GM12865 (cell line): ENCODE measurements at places on chromosomes 11 and 22.

GRCh38 chr22:20748731-20749428, 25.0 kb upstream of the SERPIND1 start:
- peak; percentile 90 for DNase-seq

DNA sequence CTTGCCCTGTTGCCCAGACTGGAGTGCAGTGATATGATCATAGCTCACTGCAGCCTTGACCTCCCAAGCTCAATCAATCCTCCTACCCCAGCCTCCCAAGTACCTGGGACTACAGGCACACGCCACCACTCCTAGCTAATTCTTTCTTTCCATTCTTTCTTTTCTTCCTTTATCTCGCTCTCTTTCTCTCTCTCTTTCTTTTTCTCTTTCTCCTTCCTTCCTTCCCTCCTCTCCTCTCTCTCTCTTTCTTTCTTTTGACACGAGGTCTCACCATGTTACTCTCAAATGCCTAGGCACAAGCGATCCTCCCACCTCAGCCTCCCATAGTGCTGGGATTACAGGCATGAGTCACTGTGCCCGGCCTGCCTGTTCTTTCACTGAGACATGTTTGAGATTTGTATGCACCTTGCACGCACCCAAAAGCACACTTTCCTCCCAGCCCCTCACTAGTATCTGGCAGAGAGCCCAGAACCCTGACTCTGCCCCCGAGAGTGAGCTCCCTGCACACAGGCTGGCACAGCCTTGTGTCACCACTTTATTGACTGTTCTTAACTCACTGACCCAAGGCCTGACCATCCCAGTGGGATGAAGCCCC, 56.8 kb downstream of the CD6 start:
- DNase-seq = peak; percentile 81

- no peak for DNase-seq
Measured at GRCh38 chr11:75558939-75559843, 2.9 kb upstream of the SERPINH1 start.

DNA sequence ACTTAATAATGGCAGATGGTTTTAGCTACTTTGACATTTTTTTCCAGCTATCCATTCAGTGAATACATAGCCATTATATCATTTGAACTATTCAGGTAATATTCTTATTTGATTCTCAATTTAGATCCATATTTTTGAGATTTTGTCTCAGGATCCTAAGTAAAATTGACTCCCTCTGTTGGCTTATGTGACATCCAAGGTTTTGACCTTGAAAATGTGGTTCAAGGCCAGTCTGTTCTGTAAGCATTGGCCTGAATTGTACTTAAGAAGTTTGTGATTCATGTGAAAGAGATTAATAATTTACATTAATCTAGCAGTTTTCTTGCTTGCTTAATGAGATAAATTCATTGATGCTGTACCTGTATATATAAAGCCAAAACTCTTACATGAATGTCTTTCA, 1.6 kb upstream of the SLC17A6 start:
- no peak for DNase-seq

DNA sequence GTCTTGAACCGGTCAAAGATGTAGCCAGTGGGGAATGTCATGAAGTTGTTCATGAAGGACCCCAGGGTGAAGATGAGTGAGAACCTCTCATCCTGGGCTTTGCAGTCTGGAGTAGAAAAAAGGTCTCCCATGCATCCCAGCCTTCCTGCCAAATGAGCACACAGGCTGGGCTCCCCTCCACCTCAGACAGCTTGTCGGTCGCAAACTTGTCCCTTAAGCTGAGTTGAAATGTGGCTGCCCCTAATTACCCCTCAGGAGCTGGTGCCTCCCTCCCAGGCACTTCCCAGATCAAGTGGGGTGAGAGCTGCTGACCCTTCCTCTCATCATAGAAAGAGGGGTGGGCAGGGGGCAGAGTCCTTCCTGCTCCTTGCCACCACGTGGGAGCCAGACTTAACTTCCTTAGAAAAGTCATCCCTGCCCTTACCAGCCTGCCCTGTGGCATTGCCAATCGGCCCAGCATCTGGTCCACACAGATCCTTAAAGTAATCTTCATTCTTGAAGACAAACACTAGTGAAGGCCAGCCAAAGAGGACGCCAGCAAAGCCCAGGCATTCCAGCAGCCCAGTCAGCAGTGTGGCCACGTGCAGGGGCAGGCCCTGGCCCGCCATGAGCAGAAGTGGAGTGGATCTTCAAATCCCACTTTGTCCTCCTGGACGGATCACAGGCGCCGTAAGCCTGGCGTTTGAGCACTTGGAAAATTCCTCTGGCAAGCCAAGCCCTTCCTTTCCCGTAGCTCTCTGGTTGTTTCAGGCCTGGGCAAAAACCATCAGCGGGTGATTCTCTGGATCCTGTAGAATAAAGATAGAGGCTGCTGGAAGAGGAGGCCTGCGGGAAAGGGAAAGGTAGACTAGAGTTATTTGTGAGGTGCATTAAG, 1.1 kb downstream of the SLC43A3 start:
- peak; percentile 33 for DNase-seq

DNA sequence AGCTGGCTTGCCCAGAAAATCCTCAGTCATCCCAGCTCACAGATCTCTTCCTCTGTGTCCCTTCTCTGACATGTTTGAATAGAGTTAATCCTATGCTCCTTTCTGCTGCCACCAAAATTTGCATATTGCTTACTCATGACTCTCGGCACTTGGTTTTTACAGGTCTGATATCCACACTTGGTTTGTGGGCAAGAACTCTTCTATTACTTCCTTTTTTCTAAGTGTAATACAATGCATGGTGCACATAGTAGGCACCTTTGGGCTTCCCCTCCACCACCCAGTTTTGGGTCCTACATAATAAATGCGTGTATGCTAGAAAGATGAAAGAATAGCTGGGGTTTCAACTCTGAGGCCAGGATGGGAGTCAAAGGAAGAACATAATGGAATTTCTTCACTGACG, 69.7 kb upstream of the GRK3 start:
- peak; percentile 70 for DNase-seq

DNA sequence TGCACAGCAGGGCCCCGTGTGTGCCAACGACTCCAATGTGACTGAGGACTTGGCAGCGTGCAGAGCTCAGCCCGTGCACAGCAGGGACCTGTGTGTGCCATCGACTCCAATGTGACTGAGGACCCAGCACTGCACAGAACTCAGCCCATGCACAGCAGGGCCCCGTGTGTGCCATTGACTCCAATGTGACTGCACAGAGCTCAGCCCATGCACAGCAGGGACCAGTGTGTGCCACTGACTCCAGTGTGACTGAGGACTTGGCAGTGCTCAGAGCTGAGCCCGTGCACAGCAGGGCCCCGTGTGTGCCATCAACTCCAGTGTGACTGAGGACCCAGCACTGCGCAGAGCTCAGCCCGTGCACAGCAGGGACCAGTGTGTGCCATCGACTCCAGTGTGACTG, 347.8 kb upstream of the B3GAT1 start:
- no peak for DNase-seq

DNA sequence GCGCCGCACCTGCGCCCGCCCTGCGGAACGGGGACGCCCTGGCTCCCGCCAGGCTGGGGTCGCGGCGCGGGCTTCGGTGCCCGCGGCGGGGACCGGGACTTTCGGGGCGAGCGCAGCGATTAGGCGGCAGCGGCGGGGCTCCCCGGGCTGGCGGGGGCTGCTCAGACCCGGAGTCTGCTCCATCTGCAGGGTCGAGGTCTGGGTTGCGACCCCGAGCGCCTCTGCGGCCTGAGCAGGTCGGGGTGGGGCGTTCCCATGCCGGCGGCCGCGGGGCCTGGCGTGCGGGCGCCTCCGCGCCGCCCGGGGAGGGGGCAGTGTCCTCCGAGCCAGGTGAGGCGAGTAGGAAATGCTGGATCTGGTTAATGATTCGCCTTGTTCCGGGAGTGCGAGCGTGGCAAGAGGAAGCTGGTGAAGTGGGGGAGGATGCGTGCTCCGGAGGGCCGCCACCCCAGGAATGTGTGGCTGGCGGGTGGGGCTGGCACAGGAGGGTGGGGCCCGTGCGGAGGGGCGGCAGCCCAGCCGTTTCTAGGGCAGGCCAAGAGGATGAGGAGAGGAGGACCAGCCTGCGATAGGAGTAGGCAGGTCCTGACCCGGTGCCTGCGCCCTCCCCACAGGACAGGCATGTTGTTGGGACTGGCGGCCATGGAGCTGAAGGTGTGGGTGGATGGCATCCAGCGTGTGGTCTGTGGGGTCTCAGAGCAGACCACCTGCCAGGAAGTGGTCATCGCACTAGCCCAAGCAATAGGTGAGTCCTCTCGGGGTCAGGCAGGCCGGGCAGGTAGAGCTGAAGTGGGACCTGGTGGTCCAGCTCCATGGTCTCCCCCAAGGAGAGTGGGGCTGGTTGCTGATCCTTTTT, 606 bp downstream of the RASSF7 start:
- DNase-seq = no peak

- DNase-seq = no peak
Measured at GRCh38 chr11:111699579-111700156, 66.5 kb downstream of the PPP2R1B start.

- no peak for DNase-seq
Measured at GRCh38 chr11:124115782-124116616, 749 bp downstream of the VWA5A start.

- DNase-seq = no peak
Measured at GRCh38 chr11:118258410-118258809, 5.7 kb downstream of the MPZL2 start.

DNA sequence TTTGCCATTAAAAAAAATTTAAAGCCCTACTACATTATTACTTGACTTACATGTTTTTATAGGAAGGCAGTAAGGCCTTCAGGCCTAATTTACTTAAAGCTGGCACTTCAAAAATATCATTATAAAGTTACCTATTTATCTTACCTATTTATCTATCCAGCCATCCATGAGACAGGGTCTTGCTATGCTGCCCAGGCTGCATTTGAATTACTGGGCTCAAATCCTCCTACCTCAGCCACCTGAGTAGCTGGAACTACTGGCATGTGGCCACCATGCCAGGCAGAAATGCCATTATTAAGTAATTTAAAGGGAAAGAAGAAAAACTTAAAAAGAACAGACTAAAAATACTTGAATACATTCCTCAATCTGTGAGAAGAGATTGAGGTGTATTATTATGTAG, 60.3 kb upstream of the CLNS1A start:
- no peak for DNase-seq

DNA sequence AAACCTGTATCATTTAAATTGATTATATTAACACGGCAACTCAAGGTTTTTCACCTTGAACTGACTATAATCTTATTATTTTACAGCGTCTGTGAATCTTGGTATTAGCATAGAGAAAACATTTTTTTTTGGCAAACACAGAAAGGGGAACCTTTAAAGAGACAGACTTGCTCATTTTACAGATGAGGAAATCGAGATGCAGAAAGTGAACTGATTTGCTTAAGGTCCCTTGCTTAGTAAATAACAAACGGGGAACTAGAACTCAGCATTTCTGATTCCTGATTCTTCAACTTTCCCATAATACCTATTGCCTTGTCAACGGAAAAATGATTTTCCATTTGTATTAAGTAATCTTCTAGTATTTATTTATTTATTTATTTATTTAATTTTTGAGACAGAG, 33.2 kb upstream of the CECR2 start:
- no peak for DNase-seq

DNA sequence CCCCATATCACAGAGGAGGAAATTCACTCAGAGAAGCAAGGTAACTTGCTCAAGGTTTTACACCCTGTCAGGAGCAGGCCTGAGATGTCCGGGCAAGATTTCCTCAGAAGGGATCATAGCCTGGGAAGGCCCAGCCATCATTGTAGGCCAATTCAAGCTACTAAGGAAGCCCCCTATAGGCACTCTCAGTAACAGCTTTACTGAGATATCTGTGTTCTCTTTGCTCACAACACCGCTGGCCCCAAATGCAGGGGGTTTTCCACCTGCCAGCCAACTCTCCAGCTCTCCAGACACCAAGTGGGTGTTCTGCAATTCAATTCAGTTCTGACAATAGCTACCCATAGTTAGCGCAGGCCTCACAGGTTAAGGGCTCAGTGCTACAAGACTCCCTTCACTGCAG, 84.0 kb downstream of the SLC36A4 start:
- no peak for DNase-seq

DNA sequence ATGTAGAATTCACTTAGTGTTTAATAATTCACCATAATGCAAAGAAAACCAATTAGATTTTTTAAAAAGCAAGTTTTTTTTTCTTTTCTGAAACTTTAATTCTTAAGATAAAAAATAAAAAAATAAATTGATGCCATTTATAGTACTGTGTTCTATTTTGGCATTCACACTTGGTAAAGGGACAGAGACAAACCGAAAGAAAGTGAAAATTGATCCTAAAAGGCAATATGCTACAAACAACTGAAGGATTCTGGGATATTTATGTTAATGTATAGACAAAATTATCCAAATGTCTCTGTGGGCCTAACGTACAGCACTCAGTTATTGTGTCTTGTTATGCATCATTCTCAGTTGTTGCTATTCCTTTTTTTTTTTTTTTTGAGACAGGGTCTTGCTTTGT, 41.9 kb upstream of the DDI1 start:
- no peak for DNase-seq

DNA sequence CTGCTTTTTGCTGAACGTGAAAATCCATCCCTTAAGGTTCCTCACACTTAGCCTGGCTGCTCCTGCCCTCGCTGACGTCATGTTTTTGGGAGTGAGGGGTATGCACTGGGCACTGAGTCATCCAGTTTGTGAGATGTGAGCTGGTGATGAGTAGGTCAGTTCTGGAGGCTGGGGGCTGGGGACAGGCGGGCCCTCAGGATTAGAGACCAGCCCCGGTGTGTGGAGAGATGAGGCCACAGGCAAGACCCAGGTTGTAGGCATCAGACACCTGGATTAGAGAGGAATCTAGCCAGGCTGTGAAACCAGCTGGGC, 9.2 kb downstream of the KCNC1 start:
- DNase-seq = no peak

GRCh38 chr11:12917822-12918221, 91.3 kb upstream of the RASSF10 start:
- DNase-seq = no peak

DNA sequence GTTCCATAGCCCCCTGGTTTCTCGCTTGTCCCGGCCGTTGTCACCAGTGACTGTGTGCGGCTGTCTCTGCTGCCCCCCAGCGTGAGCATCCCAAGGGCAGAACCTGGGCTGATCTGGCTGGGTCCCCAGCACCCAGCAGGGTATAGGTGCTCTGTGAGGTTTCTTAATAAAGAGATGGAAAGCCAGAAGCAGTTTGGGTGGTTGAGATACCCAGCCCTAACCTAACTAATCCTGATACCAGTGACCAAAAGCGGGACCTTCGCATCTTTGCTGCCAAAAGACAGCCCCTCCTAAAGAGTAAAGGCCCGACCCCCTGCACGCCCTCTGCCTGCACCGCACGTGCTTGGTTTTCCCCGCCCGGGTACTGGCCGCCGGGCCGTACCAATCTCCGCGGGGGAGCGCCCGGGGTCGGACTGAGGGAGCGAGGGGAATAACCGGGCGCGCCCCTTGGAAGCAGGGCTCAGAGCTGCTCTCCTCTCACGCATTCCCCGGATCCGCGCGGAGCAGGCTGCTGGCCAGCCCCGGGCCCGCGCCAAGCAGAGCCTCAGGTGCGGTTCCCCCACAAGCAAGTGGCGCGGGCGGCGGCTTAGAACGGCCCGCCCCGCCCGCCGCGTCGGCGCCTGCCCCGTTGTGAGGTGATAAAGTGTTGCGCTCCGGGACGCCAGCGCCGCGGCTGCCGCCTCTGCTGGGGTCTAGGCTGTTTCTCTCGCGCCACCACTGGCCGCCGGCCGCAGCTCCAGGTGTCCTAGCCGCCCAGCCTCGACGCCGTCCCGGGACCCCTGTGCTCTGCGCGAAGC, at the start of gene DGAT2:
TSS of gene DGAT2 (plus strand) at position 667 of the 797 bp plus-strand sequence. CDS start 214 bp downstream, outside the sequence.
- peak; percentile 92 for DNase-seq
